ENCODE measurements at places on chromosomes 12 and 14.

- DNase-seq = peak; percentile 21
Measured at GRCh38 chr12:110661337-110661972, 27.5 kb downstream of the HVCN1 start.

GRCh38 chr14:65620195-65620594 is 207.7 kb downstream of the FUT8 start:
- DNase-seq = no peak

GRCh38 chr14:104435147-104436046 is 144.2 kb upstream of the C14orf180 start:
- DNase-seq = no peak

GRCh38 chr14:90111895-90112534 is 50.2 kb downstream of the KCNK13 start:
- DNase-seq = no peak

DNA sequence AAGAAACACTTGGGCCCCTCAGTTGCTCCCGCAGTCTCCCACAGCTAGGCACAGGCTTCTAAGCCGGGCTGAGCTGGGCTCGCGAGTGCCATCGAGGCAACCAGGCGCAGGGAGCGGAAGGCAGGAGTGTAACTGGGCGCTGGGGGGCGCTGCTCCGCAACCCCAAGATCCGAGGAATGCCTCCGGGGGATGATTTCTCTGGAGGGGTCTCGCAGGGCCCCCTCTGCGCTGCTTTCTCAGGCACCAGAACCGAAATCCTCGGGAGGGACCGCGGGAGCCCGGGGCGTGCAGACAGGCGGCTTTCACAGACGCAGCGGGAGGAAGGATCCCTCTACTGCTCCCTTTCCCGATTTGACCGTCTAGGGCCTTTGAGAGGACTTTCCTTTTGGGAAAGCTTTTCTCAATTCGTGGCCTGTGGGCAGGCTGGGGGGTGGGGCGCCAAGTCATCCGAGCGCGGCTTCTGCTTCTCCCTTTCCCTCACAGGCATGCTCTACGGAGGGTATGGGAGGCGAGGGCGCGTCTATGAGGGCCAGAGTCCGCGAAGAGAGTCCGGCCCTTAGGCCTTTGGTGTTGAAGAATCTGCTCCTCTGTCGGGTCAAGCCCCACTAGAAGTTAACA is 4.3 kb upstream of the NKX2-1 start:
- peak; percentile 84 for DNase-seq

GRCh38 chr12:4859478-4860210 is 50.1 kb upstream of the KCNA1 start:
- DNase-seq = no peak

DNA sequence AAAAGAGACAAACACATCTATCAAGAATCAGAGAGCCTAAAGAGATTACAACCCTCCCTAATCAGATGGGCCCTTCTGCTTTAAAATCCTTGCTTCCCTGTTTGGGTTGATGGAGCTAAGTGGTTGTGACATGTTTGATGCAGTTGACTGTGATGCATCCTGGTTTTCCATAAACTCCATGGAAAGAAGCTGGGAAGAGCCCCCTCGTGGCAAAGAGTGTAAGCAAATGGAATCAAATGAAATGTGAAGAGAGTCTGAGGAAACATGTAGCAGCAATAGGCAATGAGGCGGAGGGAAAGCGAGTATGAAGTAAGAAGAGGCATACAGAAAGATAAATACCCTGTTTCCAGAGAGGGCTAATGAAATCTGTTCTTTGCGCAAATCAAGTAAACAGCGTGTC is 70.4 kb upstream of the SLCO1C1 start:
- no peak for DNase-seq

All from thyroid gland (tissue), 4 donors.